ENCODE measurements at places on chromosomes 11 and 22. TPM values are rescaled to one million over a fixed set of nuclear protein-coding genes. Genes with fewer than 3 reads are reported as not detected.

Gene CCDC117
- 46.4 TPM for total RNA-seq

Gene CCDC81
- 49.2 TPM for total RNA-seq

Gene NLRP14
- total RNA-seq: 0.25 TPM

Gene CRYBB3
- not detected for total RNA-seq

Gene MMP11
- total RNA-seq: not detected

Gene RAD9A
- 20.3 TPM for total RNA-seq

All from G401 (cell line).